ENCODE measurements at places on chromosomes 2 and 18.

DNA sequence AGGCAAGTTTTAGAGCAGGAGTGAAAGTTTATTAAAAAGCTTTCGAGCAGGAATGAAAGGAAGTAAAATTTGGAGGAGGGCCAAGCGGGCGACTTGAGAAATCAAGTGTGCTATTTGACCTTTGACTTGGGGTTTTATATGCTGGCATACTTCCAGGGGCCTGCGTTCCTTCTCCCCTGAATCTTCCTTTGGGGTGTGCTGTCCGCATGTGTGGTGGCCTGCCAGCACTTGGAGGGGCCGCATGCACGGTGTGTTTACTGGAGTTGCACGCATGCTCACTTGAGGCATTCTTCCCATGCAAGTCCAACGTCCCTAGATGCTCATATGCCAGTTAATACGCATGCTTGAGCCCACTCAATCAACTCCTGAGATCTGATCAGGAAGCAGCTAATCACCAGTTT lies 78.3 kb upstream of the MAP4K4 start:
- DNase-seq, result no peak

DNA sequence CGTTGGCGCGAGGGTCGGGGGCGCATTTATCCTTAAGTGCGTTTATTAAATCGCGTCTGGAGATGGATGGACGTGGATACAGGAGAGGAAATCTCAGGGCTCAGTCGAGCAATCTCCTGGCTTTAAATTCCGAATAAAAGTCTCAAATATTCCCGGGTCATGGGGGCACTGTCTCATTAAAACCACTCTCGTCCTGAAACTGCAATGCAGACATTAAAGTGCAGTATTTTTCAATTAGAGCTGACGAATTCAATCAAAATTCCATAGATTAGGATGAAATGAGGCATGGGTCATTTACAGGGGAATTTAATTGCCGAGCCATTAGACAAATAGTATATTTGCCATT lies 10.7 kb upstream of the GBX2 start:
- DNase-seq, result no peak

DNA sequence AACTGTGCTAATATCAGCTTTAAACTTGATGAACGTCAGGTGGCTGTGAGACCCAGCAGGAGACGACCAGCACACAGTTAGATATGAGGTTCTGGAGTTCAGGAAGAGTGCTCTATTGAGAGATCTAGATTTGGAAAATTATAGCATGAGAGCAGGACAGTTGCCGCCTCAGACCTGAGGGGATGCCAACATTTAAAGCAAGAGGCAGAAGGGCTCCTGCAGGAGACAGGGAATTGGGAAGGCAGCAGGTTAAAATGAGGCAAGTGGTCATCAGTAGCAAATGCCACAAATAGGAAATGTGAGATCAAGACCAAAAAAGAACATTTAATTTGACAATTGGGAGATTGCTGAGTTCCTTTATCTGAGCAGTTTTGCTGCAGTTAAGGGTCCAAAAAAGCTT lies 471.9 kb downstream of the TGIF1 start:
- no peak for DNase-seq

GRCh38 chr18:62979176-62979575 lies 263.8 kb downstream of the PHLPP1 start:
- no peak for DNase-seq

- DNase-seq, result no peak
Observed at GRCh38 chr2:213065583-213066442, 85.6 kb downstream of the IKZF2 start.

GRCh38 chr18:79988071-79988450 lies 302 bp downstream of the TXNL4A start:
- peak; percentile 76 for DNase-seq

- DNase-seq, result no peak
Observed at GRCh38 chr18:8860845-8861642, 155.7 kb downstream of the MTCL1 start.

GRCh38 chr2:102520009-102520408 lies 47.0 kb downstream of the SLC9A4 start:
- no peak for DNase-seq

DNA sequence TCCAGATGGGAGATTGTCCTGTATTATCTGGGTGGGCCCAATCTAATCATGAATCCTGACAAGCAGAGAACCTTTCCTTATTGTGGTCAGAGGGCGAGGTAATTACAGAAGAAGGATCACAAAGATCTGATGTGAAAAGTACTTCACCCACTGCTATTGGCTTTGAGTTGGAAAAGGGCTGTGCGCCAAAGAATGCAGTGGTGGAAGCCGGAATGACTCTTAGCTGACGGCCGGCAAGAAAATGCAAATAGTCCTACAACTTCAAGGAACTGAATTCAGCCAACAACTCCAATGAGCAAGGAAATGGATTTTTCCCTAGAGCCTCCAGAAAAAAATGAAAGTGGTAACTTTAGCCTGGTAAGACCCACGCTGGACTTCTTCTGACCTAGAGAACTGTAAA lies 67.3 kb downstream of the CTNNA2 start:
- no peak for DNase-seq

DNA sequence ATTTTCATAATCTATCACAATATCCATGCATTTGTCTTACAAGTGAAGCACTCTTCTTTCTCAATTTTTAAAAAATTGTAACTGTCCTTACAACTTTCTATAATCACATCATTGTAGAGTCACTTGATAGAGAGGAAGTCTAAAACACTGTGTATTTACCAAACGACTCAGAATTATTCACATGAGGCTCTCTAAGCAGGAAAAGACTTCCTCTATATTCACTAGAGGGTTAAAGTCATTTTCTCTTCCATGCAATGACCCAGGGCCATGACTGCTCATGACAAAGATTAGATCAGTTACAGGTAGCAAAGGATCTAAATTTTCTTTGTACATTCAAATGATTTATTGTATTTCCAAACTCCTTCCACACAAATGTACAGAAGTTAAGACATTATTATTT lies 9.0 kb upstream of the SLC1A4 start:
- DNase-seq, result no peak

GRCh38 chr2:140737006-140737405 lies 1393.8 kb downstream of the LRP1B start:
- no peak for DNase-seq

- DNase-seq, result no peak
Observed at GRCh38 chr2:53939656-53940055, 31.1 kb downstream of the PSME4 start.

GRCh38 chr18:35117951-35118411 lies 76.8 kb downstream of the MAPRE2 start:
- DNase-seq, result no peak

GRCh38 chr2:9139491-9140443 lies 66.8 kb upstream of the ASAP2 start:
- DNase-seq, result peak; percentile 45

DNA sequence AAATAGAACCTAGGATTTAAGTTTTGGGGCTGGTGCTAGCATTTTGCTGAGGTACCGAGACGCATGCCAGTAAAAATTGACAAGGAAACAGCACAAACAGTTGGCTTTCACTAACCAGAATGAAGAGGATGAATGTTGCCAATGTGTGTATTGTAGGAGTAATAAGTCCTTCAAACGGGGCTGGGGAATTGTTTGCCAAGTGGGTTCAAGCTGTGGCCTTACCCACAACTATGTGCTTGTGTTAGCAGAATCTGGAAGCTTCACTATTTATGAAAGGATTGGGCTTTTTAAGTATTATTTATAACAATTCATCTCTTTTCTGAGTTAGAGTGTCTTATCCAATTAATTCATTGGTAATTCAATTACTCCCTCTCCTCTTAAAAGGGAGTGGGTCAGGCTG lies 15.0 kb upstream of the KIF5C start:
- DNase-seq, result no peak

DNA sequence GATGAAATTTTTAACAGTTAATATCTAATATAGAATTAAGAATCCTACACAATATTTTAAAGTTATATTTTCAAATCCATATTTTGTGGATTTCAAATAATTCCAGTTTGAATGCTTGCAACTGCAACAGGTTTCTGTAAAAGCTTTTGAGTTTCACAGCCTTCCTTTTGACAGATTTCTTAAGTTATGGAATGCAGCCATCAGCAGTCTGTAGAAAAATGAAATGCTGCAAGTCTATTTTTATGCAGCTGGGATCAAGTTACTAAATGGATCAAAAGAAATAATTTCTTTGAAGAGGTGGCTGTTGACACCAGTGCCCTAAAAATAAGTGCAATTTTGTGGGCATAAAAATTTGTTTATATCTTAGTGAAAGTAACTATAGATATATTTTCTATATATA lies 657.2 kb downstream of the NRXN1 start:
- DNase-seq, result no peak

Data from CD4-positive, alpha-beta memory T cell (primary cell).